Stimulated activated CD4-positive, alpha-beta T cell treated with anti-CD3 and anti-CD28 coated beads, TNF-alpha, amount 100 ng/mL, for 24 hours (primary cell): ENCODE measurements at places on chromosomes 11 and 22.
A peak's percentile ranks its signal among the peaks of the same experiment; 100 is the strongest.

GRCh38 chr11:116274521-116274920, 498.3 kb downstream of the BUD13 start:
- DNase-seq = no peak

DNA sequence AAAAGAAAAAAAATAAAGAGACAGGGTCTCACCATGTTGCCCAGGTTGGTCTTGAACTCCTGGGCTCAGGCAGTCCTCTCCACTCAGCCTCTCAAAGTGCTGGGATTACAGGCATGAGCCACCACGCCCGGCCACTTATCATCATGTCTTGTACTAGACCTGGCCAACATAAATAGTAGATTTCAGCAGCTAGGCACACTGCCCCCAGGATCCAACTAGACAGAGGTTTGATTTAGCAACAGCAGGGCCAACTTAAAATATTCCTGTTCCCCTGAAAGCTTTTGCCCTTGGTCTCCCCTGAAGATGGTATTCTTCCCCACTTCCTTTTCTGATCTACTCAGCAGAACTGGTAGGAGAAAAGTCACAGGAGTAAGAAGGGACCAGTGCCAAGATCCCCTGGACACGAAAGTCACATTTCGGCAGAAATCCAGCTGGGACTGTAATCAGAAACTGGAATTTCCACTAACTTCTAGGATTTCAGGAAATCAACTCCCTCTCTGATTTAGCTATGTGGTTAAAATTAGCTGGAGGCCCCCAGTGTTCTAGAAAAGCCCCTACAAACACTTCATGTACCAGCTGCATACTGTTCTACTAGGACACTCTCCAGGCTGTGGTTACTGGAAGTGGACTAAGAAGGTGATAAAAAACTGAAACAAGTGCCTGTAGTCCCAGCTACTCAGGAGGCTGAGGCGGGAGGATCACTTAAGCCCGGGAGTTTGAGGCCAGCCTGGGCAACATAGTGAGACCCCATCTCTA, 8.9 kb upstream of the PPP2R1B start:
- DNase-seq = no peak

DNA sequence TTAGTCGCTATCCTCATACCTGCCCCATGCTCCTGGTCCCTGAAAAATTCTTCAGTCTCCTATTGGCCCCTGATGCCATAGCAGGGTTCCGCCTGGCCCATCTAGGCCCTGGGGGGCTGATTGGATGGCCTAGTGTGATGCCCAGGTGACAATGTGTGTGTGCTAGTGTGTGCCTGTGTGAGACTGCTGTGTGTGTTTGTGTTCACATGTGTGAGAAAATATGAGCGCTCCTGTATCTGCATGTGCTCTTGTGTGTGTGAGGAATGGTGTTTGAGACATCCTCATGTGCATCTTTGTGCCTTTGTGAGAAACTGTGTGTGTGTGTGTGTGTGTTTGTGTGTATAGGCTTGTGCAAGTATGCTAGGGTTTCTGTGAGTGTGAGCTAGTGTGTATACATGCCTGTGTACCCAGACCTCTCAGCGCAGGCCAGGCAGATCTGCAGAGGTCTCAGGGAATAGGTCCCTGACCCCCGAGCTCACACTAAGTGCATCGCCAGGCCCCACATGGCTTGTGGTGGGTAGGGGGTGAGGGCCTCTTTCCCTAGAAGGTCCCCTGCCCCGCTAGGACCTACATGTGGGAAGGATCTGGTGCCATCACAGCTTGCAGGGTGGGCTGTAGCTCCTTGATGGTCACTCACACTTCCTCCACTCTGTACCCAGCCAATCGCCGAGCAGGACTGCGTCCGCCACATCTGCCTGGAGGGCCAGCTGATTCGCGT, 64.6 kb downstream of the OTOG start:
- DNase-seq = no peak

DNA sequence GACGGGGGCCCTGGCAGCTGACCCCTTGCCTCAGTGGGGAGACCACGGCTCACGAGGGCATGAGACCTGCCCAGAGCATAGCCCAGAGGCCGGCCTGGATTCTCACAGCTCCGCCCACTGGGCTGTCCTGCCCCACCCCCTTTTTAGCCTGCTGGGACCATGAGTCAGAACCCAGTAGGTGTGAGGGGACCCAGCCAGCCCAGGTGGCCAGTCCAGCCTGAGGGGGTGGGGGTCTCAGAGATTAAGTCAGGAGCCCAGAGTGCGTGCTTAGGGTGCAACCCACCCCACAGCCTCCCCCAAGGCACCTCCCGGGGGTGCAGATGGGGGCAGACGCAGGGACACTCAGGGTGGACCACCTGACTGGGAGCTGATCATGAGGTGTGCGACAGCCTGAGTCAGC, 40.1 kb upstream of the PPARA start:
- no peak for DNase-seq

DNA sequence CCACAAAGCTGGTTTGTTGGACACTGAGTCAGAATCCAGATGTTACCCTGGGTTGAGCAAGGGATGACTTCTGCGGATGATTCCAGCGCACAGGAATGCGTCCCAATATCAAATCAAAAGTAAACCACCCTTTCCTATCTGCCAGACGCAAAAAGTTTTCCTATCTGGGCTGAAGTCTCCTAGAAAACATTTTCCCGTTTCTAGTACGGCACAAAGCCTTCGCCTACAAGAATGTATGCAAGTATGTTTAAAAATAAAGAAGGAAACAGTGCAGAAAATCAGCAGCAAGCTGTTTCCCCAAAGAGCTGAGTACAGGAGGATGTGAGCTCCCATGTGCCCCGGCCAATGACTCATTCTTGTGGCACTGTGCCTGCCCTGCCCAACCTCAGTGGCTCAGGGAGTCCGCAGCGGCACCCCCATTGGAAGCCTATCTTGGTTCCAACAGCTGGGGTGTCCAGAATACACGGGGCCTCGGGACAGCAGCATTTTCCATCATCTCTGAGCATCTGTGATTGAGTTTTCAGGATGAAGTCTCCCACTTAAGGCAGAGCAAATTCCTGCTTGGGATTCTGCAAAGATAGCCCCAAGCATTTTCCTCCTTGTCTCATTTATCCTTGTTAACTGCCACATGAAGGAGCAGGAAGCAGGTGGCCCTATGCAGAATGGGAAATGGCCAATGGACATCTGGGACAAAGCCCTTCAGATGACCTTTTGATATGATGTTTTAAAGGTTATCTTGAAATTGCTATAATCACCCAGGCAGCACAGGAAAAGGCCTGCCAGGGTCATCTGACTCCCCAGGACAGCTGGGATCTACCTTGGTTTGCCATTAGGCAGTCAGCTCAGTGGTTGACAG, 17.5 kb downstream of the KCNJ5 start:
- DNase-seq = no peak

GRCh38 chr11:103993507-103993906, 42.9 kb upstream of the DDI1 start:
- no peak for DNase-seq

DNA sequence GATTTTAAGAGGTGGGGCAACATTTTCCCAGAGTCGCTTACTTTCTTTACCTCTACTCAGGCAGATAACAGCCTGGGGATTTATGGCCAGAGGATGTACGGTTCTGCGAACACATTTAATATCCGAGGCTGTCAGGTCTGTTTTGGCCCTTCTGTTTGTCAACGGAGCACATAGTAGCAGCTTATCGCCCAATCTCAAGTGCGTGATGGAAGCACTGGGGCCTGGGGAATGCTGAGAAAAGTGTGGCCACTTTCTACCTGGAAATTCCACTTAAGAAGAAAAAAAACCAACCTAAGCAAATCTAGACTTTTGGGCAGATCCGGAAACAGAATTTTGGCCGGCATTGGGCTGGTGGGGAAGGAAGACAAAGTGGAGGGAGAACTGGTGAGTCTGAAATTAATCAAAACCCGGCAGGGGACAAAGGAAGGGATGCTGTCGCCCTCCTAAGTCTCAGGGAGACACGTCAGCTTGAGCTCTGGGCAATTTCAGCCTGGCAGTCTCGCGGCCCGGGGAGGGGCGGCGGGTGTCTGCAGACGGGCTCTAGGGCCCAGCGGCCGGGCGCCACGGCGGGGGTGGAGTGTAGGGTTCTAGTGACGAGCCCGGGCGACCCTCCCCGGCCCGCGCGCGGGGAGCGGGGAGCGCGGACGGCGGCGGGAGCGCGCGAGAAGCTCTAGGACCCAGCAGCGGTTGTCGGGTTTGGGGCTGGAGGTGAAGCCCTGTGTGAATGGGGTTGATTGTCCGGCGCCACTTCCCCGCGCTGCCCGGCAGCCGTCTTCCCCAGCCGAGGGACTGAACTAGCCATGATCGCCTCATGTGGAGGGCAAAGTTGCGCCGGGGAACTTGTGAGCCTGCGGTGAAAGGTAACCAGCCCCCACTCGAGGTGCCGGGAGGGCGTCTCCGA, at the start of gene AMOTL1:
Gene AMOTL1, plus strand, starts transcription at position 656 of the 901 bp plus-strand sequence. Its CDS starts 156 bp downstream, at position 812.
- peak; percentile 25 for DNase-seq

DNA sequence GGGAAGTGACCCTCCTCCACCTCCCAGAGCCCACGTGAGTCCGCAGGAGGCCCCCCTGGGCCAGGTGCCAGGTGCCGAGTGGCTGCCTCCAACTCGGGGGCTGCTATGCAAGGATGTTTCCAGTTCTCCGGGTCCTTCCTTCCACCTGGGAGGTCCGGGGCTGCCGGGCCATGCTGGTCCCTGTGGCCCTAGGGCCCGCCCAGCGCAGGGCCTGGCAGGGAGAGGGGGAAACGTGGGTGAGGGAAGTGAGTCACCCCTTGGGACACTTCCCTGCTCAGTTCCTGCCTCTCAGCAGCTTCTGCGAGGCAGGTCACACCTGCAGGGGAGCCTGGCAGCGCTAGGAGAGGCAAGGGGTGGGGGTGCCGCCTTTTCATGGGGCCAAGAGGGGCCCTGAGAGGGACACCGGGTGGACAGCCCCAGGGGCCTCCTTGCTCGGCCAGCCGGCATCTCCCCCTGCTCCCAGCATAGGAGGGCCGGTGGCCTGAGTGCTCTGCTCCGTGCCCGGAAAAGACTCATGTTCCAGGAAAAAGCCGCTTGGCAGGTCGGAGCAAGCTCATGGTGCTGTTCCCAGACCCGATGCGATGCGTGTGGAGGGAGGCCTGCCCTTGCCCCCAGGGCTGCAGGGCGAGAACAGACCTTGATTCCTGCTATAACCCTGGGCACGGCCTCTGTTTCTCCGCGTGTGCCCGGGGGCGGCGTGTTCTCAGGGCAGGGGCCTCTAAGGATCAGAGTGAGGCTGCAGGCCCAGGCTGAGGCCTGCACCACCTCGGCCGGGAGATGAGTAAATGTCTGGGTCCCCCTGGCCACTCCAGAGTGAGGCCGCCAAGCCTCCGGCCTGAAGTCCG, 30.3 kb upstream of the WNT7B start:
- no peak for DNase-seq

DNA sequence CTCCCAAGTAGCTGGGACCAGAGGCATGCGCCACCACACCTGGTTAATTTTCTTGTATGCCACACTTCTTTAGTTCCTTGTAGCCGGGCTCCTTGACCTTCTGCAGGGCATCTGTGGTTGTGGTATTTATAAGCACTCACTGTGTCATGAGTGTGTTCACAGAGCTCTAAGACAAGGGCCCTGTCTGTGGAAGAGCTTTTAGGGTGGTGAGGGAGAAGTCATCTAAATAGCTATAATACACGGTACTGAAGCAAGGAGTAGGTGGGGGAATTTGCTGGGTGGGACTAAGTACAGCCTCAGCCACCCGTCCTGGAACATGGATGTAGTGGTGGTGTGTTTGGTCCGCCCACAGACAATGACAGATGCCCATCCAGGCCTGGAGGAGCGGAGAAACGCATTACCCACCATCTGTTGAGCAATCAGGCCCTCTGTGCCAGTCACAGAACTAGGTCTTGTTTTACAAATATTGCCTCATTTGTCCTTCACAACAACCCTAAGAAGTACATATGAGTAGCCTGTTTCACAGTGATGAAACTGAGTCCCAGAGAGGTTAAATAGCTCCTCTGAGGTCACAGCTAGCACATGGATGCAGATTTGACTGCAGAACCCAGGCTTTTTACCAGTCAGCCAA, 10.1 kb downstream of the ACO2 start:
- no peak for DNase-seq

DNA sequence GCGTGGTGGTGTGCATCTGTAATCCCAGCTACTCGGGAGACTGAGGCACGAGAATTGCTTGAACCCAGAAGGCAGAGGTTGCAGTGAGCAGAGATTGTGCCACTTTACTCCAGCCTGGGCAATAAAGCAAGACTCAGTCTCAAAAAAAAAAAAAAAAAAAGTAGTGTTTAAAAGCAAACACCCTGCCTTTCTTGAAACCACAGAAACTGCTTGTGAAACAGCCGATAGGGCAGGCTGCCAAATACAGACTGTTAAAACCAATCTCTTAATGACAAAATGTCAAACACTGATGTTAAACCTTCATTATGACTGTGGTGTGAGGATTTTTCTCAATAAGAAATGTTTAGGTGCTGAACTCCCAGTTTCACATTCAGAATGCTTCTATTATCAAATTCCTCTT, 27.3 kb downstream of the MARK2 start:
- peak; percentile 74 for DNase-seq

GRCh38 chr11:21546703-21547102, 646.2 kb upstream of the ANO5 start:
- no peak for DNase-seq

- no peak for DNase-seq
Measured at GRCh38 chr11:75201771-75202170, 38.8 kb upstream of the TPBGL start.

GRCh38 chr11:100629671-100630070, 57.4 kb upstream of the ARHGAP42 start:
- no peak for DNase-seq

GRCh38 chr11:67646535-67647336, 3.8 kb downstream of the ACY3 start:
- no peak for DNase-seq

DNA sequence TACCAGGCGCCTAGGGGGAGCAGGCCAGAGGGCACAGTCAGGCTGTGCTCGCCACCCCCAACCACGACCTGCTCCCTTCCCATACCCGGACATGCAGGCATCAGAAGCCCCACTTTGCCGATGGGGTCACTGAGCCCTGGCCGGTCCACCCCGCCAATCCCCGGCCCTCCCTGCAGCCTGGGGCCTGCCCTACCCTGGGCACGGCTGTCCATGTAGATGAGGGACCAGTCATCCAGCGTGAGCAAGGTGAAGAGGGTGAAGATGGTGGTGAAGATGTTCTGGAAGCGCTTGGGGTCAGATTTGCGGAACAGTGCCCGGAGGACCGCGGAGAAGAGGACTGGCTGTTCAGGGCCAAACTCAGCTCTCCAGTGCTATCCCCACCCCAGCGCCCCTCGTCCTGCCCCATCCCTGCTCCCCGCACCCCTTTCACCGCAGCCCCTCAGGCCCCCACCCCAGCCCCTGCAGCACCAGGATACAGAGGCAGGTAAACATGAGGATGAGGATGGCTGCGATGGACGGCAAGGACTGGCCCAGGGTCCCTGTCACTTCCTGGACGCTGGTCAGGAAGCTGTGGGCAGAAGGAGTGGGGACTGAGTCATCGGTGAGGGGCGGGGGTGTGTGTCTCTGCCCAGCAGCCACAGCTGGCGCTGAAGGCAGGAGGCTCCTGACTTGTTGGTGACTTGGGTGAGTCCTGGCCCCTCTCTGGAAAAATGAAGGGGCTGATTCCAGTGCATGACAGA, 5.5 kb downstream of the CATSPER1 start:
- no peak for DNase-seq

DNA sequence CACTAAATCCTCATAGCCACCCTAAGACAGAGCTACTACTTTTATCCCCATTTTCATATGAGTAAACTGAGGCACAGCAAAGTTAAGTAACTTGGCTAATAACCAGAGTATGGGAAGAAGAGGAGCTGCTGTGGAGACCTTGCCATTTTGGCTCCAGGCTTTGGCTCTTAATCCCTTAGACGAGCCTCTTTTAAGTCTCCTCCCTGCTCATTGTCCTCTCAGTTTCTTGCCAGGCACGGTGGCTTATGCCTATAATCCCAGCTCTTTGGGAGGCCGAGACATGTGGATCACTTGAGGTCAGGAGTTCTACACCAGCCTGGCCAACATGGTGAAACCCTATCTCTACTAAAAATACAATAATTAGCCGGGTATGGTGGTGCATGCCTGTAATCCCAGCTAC, 78.6 kb downstream of the PRR5L start:
- no peak for DNase-seq
